ENCODE measurements at places on chromosomes 5 and 9.

- DNase-seq: no peak
Measured at GRCh38 chr9:36895744-36896260, 138.3 kb downstream of the PAX5 start.

DNA sequence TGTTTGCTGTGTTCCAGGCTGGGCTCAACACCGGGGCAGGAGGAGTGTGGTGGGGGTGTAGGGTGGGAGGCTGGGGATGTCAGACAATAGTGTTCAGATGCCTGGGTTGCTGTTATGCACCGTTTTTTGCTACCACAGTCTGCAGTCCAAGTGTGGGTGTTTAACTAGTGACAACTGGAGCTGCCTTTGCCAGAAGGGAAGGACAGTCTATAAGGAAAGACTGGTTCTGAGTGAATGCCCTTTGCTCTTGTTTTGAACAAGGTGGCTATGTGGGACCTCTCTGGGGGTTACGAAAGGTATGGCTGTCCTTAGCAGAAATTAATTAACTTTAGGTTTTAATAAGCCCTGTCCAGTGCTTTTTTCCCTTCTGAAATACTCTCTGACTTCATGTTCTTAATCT is 118.5 kb upstream of the GNA14 start:
- DNase-seq: no peak

DNA sequence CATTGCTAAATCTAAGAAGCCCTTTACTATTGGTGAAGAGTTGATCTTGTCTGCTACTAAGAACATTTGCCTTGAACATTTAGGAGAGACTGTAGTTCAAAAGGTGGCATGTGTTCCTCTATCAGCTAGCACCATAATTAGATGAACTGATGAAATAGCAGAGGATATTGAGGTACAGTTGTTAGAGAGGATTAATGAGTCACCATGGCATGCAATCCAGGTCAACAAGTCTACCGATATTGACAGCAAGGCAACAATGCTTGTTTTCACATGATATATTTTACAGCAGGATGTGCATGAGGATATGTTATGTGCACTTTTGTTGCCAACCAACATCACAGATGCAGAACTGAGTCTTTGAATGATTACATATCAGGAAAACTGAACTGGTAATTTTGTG is 134.3 kb upstream of the CDH9 start:
- DNase-seq: no peak

DNA sequence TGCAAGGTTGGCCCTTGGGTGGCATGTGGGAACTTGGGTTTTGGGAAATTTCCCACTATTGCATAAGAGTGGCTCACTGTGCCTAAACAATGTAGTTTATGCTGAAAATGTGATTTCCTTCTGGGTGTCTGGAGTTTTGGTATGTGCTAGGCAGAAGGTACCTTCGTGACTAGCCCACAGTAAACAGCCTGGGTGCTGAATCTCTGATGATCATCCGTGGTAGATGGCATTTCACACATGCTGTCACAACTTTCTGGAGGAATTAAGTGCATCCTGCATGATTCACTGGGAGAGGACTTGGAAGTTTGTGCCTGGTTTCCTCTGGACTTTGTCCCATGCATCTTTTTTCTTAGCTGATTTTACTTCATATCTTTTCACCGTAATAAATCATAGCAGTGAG is 64.5 kb downstream of the LNPEP start:
- no peak for DNase-seq

DNA sequence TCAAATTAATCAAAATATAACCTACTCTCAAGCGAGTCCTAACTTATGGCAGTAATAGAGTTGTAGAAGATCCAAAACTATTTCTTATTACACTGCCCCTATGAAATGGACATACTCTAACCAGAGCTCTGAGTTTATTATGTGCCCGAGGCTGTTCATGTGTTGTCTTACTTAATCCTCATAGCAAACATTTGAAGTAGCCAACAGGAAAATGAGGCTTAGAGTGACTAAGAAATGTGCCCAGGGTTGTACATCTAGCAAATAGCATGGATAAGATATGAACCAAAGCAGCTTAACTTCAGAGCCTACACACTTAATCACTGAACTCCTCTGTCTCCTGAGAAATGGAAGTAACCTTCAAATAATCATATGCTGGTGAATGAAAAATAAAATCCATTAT is 1551.7 kb downstream of the MAT2B start:
- DNase-seq: no peak

DNA sequence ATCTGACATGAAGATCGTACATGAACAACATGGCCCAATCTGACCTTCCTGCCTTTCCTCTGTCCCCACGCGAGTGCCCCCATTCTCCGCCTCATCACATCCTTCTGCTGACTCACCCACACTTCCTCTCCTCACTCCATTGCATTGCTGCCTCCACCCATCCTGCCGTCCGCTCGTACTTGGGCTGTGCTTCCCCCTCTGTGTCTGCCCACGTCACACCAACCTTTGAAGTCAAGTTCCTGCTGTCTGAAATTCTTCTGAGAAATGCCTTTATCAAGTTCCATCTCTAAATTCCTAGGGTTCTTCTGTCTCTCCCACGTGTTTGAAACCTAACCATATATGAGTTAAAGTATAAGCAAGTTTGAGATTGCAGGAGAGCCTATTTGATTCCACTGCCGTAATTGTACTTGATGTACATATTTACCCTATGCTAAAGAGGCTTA is 18.0 kb upstream of the STARD4 start:
- peak; percentile 53 for DNase-seq

GRCh38 chr9:114674076-114674797 is 7.8 kb downstream of the TEX48 start:
- DNase-seq: no peak

DNA sequence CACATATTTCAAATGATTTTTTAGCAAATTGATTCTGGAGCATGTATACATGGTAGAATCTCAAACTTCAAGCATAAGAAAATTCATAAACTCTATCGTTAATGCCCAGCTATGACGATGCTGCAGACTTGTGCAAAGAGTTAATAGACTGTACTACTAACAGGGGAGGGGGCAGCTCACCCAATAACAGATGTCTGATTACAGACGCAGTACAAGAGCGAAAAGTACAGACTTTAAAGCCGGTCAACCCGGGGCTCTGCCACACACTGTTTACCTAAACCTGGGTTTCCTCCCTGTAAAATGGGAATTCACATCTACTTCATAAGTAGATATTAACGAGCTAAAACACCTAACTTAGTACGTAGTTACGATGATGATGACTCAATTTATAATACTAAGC is 651 bp downstream of the TRIM23 start:
- no peak for DNase-seq

GRCh38 chr5:148620091-148620490 is 34.2 kb downstream of the HTR4 start:
- no peak for DNase-seq

GRCh38 chr9:70553707-70554673 is 139.5 kb upstream of the KLF9 start:
- no peak for DNase-seq

GRCh38 chr5:82309091-82309531 is 31.0 kb upstream of the RPS23 start:
- DNase-seq: no peak

DNA sequence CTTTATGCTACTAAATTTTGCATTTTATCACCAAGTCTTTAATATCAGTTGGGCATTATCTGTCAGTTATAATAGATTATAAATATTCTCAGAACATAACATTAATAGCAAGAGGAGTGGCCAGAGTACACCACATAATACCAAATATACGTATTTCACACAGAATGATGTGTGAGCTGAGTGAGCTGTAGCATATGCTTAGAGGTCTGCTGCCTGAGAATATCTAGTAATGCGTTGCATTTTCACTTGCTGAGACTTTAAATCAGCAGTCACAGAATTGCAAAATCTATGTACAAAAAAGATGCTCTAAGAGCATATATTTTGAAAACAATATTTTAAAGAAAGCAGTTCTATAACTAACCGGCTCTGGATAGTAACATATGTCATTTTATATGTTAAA is 921.1 kb upstream of the EDIL3 start:
- DNase-seq: no peak

DNA sequence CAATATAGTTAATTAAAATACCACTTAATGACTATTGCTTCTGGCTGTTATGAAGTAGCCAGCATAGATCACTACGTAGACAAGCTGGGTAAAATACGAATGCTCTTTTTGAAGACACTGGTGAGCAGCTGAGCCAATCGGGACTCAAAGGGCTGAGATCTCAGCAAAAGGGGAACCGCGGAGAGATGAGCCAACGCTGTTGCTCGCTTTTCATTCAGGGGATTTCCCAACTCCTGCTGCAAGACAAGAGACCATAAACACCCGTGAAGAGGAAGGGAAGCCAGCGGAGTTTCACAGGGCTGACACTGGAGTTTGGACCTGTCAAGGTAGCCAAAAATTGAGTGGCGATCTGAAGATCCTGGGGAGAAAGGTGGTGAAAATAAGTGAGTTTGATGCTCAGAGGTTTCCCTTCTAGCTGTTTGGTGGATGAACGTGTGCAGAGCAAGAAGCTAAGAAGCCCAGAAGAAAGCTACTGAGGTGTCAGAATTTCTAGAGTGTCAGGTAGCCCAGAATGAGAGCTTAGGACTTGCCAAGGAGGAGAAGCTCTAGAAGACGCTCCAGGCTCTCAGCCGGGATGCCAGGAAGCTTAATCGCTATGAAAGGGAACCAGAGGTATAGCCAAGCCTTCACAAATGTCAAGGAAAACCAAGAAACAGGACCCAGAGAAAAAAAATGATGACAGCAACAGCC is 79.6 kb upstream of the RNU6ATAC start:
- DNase-seq: peak; percentile 57

DNA sequence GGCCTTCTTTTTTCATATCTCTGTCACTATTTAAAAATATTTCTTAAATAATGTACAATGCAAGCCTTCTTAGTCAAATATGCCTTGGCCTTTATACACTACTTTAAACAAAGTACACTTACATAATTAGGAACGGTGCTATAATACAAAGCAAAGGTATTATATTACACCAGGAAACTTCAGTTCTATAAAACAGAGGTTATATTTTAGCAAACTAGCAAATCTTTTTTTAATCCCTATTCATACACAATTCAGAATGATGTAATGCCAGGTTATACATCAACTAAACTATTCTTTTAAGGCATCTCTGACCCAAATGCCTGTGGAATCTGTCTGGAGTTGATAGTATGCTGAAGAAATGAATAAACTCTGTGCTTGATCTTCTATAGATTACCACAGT is 10.7 kb upstream of the LURAP1L start:
- no peak for DNase-seq

Measured in memory B cell (primary cell).